ENCODE measurements at places on chromosomes 13 and 19.

DNA sequence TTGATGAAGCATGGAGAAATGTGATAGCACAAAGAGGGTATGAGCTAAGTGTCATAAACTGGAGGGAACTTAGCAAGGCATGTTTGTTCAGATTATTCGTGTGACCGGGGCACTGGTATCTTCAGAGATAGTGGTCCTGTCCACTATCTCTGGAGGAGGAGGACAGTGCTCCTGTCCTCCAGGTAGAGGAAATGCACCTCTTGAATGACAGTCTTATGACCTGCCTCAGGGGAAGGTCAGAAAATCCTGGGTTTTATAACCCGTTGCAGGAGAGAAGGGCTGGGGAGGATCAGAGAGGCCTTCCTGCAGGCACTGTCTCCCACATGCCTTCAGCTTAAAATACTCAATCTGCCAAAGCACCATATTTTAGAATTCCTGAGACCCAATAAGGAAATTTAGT lies 213.5 kb upstream of the UBL3 start:
- DNase-seq = no peak

DNA sequence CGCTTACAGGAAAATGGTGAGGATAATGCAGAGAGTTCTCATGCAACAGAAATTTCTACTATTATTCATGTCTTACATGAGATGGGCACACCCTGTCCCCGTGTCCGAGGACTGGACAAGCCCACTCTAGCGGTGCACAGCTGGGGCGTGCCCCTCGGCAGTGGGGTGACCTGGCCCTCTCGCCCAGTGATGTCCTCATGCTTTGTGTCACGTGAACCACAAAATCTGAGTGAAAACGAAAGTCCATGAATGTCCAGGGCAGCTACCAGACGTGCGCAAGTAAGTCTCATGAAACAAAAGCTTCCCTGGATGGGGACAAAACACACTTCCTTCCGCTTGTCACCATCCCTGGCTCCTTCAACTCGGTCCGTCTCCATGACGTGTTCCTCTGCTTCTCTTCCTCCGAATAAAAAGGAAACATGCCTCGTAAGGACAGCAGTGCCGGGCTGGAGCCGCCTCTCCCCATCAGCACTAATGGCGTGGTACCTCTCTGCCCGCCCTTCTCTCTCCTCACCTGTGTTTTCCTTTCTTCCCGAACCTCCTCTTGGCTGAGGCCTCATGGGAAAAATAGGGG lies 45.6 kb downstream of the ANKRD10 start:
- no peak for DNase-seq

- no peak for DNase-seq
Observed at GRCh38 chr19:1189419-1189818, 15.4 kb upstream of the SBNO2 start.

- no peak for DNase-seq
Observed at GRCh38 chr13:79417741-79418140, 11.7 kb upstream of the RBM26 start.

GRCh38 chr13:112995395-112996191 lies 26.6 kb downstream of the MCF2L start:
- DNase-seq = no peak

DNA sequence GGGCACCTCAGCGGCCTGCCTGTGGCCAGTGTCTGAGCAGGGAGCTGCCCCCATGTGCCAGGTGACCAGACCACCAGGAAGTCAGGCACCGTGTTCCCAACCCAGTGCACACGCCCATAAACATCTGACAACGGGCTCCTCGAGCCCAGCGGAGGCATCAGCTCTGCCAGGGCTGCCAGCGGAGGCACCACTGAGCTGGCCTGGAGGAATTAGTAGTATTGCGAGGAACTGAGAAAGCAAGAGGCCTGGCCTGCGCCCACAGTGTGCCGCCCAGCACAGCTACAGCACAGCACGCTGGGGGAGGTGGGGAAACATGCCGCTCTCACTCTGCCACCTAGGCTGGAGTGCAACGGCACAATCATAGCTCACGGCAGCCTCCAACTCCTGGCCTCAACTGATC lies 44.6 kb downstream of the ANKRD27 start:
- no peak for DNase-seq

- no peak for DNase-seq
Observed at GRCh38 chr19:39413911-39414608, 1.6 kb downstream of the PLEKHG2 start.

DNA sequence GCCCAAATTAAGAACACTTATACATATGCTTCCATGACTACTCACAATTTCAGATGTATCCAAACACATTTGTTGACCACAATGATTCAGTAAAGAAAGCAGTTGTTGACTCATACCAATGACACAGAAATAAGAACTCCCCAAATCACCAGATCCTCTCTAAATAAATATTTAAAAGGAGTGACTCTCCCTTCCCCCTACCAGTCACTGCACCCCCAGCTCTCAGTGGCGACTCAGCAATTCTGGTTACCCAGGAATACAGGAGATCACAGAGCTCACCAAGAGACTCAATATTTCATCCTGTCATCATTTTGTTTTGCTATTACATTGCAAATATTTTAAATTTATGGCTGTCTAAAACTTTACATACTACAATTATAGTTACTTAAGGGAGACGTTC lies 131.5 kb downstream of the RGCC start:
- no peak for DNase-seq

DNA sequence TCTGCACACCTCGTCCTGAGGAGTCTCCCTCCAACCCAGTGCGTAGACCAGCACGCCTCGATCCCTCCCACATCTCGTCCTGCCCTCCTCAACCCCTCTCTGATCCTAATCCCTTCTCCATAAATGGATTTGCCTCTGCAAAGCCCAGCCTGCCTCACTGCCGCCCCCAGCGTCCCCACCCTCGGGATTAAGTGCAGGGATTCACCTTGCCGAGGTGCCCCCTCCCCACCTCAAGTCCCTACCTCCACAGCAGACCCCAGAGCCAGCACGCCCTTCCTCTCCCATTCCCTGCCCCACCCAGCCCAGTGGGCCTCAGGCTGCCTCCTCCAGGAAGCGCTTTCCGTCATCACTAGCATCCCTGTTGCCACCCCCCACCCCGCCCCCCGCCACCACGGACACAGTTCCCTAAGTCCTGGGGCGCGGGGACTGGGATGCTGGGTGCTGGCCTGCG lies 4.0 kb downstream of the KLF16 start:
- no peak for DNase-seq

GRCh38 chr19:50922317-50922853 lies 11.2 kb upstream of the KLK4 start:
- DNase-seq = peak; percentile 35

DNA sequence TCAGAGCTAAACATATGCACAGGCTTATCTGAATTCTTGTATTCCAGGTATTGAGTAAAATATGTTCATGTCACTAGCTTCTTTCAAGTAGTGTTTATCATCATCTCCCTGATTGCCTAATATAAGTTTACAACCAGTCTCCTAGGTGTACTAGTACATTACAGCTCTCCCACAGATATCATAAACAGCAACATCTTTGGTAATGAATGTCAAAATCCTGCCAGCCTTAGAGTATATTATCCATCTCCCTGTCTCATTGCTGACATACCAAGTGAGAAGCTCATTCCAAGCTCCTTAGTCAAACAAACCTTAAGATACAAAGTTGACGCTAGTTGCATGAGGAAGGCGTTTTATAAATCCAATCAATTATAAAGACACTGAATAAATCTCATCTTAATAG lies 689.1 kb upstream of the GPC6 start:
- no peak for DNase-seq

DNA sequence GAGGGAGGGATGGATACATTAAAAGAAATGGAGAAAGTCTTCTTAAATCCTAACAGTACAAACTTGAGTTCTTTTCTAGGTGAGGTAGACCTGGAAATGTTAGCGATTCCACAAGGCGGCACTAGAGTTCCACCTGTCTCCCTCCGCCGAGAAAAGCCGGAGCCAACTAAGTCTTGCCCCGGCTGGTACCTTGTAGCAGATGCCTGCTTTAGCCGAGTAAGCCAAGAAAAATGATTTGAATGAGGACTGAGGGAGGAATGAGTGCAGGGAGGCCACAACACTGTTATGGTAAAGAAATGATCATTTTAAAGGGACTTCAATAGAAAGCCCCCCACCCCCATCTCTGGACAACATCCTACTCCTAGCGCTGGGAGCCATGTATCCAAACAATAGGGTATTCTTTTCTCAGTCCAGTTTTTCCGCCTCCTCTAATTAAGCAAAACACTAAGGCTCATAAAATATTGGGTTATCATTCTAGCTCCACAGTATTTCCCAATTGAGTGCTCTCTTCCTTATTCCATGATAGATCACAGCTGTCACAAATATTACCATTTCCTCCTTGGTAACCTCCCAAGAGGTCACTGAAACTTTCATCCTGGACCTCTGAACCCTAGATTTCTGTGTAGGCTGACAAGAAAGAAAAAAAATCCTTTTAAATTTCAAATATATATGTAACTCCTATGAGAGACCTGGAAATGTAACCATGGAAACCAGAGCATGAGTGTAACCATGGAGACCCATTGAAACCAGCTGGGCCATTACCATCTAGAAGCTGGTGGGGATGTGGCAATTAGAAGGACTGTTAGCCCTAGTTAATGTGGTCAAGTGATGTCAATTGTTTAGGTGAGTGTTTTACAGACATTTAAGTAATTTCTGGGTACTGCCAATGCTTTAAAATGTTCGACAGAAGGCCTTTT lies 58.3 kb downstream of the GPALPP1 start:
- DNase-seq = peak; percentile 41

- DNase-seq = no peak
Observed at GRCh38 chr19:7739211-7739755, 7.4 kb upstream of the CLEC4G start.

DNA sequence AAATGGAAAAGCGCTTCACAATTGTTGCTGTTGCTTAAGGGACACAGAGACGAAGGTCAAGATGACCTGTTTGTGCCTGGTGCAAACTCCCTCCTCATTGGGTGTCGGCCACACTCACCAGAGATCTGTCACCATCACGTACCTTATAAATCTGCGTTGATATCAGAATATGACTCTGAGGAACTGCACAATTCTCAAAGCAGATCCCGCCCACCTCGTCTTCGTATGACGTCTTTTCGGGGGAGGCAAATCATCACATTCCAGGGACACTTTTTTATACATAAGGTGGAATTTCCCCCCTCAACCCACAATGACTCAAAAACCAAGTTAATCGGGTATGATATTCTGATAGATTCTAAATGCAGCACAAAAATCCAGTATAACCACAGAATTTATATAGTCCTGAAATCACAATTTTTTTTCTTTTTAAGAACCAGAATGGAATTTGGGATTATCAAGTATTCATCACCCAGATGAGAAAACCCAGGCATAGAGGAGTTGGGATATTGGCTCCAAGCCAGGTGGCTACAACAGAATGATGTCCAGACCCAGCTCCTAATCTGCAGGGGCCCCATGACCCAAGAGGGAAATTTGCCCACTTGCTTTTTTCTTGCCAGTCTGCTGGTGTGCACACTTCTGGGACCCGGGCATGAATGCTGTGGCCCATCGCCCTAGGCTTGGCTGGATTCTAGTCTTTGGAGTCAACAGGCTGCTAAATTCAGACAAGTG lies 50.6 kb upstream of the MTIF3 start:
- no peak for DNase-seq

GRCh38 chr19:8397271-8397670 lies 7.1 kb downstream of the RAB11B start:
- DNase-seq = no peak

DNA sequence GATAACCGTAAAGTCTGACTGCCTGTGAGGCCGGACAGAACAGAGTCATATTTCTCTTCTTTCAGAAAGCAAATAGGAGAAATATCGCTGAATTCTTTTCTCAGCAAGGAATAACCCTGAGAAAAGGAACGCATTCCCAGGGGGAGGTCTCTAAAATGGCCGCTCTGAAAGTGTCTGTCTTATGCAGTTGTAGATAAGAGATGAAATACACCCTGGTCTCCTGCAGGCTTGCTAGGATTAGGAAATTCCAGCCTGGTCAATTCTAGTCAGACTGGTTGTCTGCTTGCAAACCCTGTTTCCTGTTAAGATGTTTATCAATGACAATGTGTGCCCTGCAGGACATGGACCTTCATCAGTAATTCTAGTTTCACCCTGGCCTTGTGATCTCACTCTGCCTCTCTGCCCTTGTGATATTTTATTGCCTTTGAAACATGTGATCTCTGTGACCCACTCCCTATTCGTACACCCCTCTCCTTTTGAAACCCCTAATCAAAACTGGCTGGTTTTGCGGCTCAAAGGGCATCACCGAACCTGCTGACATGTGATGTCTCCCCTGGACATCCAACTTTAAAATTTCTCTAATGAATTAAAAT lies 934.8 kb upstream of the SPRY2 start:
- no peak for DNase-seq

- no peak for DNase-seq
Observed at GRCh38 chr19:15378534-15379082, 979 bp downstream of the AKAP8 start.

DNA sequence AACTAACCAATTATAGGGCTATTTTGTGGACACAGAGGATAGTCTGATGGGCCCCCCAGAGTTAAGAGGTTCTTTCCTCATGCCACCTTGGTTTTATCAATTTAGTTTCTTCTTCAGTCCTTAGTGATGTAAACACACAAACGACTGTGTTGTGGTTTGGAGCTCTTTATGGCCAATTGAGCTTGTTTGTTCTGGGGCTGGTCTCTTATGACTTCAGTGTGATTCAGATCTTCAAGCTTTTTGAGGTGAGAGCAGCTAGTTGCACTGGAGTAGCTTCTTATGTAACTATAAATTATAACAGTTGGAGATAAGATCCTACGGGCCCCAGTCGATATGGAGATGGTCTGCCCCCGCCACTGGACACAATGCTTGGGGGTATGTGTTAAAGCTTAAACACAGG lies 22.0 kb upstream of the GJB6 start:
- no peak for DNase-seq

GRCh38 chr13:106314417-106314816 lies 221.0 kb downstream of the EFNB2 start:
- DNase-seq = no peak

GRCh38 chr13:40206241-40207000 lies 460.0 kb downstream of the FOXO1 start:
- no peak for DNase-seq

GRCh38 chr13:43785650-43786471 lies 911 bp downstream of the ENOX1 start:
- no peak for DNase-seq

GRCh38 chr19:45473682-45474605 lies 6.1 kb downstream of the FOSB start:
- no peak for DNase-seq

DNA sequence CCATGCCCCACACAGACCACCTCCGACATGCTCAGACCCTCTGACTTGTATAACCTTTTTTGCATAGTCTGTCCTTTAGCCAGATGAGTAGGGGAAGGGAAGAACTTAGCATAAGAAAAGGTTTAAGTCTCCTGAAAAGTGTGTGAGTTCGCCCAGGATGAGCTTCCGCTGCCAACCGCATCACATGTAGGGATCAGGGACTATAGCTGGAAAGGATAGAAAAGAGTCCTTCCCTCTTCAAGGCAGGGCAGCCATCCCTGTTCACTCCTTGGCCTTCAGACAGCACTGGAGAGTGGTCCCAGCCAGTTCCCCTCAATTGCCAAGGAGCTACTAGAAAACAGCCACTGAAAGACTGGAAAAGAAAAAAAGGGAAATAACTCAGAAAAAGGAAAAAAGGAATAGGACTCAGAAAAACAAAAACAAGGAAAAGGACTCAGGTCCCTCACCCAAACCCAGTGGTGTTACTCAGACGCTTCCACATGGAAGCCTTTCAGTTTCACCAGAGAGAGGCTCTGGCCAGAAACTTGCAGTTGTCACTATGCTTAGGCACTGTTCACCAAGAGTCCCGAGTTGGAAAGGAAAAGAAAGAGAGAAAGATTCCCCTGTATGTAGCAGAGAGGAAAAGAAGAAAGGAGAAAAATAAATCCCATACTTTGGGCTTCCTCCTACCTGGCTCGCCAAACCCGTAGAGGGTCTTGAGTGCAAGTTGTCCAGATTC lies 5.6 kb upstream of the TM9SF2 start:
- DNase-seq = no peak

- no peak for DNase-seq
Observed at GRCh38 chr13:34162544-34162933, 344.6 kb downstream of the RFC3 start.

Data from stimulated activated CD8-positive, alpha-beta memory T cell treated with anti-CD3 and anti-CD28 coated beads, Interleukin-2, amount 100 ng/mL, for 1 hour (primary cell).